ENCODE measurements at places on chromosomes 13 and 19.

GRCh38 chr13:57030671-57031070 is 110.0 kb upstream of the PRR20A start:
- DNase-seq: no peak

GRCh38 chr13:37094099-37094498 is 11.4 kb downstream of the CSNK1A1L start:
- DNase-seq: no peak

DNA sequence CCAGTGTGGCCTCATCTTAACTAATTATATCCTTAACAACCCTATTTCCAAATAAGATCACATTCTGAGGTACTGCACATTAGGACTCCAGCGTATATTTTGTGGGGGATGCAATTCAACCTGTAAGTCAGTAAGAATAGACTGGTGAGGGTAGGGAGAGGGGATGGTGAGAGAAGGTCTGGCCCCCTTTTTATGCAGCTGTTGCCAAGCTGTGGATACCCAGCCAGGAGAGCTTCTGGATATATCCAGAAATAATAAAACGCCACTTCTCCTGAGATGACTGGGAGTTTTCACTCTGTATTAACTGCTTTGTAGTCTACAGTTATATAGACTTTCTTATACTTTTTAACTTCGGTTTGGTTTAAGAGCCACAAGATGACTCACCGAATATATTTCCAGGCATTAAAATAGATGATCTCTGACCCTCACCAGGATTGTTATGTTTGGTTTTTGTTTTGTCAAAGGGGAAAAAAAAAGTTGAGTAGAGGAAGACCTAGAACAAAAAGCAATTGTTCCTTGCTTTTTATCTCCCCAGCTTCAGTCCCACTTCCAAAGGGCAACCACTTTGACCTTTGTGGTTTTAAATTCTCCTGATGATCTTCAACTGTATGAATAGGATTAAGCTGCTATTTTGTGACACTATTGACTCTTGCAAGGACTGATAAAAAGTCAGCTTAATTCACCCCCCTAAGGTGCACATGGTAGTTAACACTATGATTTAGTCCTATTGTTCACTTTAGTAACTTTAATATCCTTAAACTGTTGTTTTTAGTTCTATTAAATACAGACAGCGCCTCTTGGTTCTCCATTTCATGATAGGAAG is 3.1 kb upstream of the NEK3 start:
- DNase-seq: no peak

- no peak for DNase-seq
These were observed 562.1 kb upstream of the PCDH9 start for GRCh38 chr13:67792151-67792676.

DNA sequence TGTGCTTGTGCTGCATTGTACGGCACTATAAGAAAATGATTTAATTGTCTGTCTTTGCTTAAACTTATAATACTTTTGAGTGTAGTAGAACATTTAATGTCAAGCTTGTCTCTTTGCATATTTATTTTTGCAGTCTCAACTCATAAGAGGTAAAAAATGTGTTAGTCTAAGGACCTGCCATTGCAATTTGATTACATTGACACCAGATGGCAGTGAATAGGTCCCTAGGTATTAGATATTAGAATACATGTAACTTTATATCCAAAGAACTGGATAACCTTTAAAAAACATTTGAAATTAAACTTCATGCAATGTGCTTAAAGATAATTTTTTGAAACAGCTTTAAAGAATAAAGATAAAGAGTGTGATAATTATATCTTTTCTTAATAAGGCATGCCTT is 1421.3 kb downstream of the OLFM4 start:
- no peak for DNase-seq

DNA sequence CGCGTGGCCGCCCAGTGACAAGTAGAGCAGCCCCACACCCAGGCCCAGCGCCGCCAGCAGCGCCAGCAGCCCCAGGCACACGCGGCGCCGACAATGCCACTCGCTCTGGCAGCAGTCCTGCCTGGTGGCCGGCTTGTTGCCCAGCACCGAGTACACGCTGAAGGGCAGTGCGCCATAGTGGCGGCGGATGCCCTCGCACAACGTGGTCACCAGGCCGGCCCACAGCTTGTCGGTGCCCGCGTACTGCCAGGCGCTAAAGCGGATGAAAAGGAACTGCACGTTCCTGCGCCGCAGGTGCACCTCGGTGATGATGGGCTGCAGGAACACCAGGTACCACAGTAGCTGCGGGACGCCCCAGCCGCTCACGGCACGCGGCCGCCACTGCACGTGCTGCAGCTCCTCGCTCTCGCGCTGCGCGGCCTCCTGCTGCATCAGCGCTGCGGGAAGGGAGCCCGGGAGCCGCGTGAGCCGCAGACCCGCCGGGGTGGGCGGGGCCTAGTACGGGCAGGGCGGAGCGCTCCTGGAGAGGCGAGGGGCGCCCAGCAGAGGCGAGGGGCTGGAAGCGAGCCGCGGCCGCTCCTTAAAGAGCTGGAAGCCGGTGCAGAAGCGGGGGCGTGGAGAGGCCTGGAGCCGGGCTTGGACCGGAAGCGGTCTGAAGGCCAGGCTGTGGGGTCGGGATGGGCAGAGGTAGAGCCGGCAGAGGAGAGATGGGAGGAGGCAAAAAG is 7.3 kb downstream of the NKPD1 start:
- DNase-seq: no peak

- DNase-seq: no peak
These were observed 8.8 kb upstream of the RLN3 start for GRCh38 chr19:14019100-14019499.

DNA sequence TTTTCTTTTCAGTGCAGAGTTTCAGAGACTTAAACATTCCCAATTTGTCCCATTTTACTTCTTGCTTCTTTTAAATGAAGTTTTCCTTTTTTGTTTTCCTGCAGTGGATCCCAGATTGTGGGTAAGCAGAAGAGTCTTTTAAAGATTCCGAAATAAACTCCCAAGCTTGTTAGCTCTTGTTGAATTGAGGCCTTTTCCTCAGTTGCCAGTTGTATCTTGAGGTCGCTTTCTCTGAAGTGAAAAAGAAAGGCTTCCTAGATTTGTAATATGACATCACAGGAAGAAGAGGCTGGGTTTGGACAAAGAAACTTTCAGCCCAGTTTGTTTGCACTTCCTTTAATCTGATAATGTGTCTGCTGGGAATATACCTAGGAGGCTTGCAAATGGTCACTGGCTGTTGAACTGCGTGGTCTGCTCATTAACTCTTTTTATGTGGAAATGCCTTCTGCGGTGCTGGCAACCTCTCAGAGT is at the start of gene LPAR6:
Gene LPAR6, minus strand, starts transcription at position 233 of the 471 bp plus-strand sequence. CDS start 690 bp downstream, outside the sequence.
- DNase-seq: peak; percentile 52

DNA sequence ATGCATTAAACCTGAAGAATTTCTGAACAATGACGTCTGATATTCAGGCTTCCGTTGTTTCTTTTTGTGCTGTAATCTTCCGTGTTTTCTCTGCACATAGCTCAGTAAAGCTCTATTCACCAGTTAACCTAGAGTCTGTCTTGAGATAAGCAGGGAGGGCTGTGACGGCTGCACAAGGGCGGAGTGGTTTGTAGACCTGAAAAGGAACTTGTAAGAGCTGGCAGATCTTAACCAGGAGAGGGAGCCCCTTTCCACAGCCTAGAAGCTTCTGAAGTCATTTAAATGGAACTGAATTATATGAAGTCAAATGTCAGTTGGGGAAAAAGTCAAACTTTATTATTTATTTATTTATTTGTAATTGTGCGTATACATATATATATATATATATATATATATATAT is 27.5 kb downstream of the DPRX start:
- DNase-seq: no peak

DNA sequence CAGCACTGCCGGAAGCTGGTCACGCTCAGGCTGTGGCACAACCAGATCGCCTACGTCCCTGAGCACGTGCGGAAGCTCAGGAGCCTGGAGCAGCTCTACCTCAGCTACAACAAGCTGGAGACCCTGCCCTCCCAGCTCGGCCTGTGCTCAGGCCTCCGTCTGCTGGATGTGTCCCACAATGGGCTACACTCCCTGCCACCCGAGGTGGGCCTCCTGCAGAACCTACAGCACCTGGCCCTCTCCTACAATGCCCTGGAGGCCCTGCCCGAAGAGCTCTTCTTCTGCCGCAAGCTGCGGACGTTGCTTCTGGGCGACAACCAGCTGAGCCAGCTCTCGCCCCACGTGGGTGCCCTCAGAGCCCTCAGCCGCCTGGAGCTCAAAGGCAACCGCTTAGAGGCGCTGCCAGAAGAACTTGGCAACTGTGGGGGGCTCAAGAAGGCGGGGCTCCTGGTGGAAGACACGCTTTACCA is 3.2 kb upstream of the MAP2K7 start:
- no peak for DNase-seq

DNA sequence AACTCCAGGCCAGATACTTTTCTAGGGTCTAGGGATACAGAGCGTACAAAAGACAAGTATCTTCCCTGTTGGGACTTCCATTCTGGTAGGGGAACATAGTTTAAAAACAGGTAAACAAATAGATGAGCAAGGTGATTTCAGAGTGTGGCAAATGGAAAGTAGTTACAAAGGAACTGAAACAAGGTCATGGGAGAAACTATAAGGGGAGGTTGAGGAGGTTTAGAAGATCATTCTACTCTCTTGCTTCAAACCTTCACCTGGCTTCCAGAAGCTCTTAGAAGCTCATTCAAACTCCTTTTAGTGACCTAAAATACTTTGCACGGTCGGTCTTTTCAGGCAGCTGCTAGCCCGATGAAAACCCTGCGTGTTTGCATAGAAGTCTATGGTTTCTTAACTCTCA is 9.1 kb downstream of the FFAR2 start:
- no peak for DNase-seq

- no peak for DNase-seq
These were observed 419.9 kb downstream of the IRS2 start for GRCh38 chr13:109366525-109366924.

DNA sequence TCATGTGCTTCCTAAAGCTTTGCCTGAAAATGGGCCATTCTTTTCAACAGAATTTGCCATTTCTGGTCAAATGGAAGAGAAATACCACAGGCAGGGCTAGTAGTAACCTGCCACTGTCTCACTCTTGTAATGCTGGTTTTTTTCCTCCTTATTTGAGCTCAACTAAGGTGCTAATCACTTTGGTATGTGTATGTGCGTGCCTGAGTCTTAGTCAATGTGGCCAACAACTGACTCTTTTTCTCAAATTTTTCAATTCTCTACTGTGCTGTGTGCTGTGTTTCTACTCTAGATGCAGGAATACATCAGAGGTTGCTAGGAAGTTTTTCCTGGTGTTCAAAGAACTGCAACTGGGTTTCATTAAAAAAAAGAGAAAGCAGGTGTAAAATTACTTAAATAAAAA is 870.2 kb downstream of the EFNB2 start:
- no peak for DNase-seq

DNA sequence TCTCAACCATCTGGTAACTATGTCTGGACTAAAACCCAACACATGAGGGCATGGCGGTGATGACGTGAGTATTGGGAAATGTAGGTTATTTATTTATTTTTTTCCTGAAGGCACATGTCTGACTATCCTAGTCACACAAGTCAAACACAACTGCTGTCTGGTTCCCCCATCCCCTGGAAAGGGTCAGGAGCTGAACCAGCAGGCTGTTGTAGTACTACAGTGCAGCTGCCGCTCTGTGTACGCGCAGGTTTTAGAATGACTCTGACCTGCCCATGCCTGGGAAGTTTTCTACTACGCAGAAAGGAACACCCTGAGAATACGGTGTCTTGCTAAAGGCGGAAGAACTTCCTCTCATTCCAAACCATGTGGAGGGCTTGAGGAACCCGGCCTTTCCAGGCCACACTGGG is 1.2 kb downstream of the SLC7A1 start:
- DNase-seq: peak; percentile 45

DNA sequence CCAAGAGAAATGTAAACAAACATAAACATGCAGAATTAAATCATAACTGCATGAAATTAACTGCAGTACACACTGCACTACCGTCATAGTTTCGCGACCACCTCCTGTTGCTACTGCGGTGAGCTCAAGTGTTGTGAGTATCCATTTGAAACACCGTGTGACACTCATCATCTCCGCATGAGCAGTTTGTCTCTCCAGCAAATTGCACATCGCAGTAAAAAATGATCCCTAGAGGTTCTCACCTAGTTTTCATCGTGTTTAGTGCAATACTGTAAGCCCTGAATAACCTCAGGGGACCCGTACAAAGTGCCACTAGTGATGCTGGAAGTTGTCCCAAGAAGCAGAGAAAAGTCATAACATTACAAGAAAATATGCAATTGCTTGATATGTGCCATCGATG is 147.7 kb downstream of the DPF1 start:
- DNase-seq: no peak

- no peak for DNase-seq
These were observed 229.8 kb downstream of the KLF5 start for GRCh38 chr13:73288596-73288995.

DNA sequence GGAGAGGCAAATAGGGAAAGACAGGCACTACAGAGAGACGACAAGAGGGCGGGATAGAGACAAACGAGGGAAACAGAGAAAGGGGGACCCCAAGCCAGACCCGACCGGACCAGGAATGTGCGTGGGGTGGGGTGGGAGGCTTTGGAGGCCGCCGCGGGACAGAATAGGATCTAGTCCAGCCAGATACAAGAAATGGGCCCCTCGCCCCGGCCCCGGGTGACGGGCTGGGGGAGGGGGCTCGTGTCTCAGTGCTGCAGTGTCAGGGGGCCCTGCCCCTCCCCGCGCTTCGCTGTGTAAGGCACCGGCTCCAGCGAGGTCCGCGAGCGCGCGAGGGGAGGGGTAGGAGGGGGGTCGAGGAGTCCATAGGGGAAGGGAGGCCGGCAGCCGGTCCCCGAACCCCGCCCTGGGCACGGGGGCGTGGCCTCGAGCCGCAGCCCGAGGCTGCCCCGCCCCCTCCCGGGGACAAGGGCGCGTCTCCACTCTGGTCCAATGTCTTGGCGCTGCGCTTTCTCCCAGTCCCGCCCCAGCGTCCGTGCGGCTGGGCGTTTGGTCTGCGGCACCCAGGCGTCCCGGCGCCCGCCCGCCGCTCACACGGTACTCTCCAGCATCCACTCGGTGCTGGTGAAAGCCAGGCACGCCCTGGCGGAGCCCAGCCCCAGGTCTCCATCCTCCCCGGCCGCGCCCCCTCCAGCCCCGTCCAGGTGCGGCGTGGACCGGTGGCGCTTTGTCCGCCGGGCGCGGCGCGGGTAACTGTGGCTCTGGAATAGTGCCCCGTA is 11.0 kb downstream of the IFNL1 start:
- no peak for DNase-seq

DNA sequence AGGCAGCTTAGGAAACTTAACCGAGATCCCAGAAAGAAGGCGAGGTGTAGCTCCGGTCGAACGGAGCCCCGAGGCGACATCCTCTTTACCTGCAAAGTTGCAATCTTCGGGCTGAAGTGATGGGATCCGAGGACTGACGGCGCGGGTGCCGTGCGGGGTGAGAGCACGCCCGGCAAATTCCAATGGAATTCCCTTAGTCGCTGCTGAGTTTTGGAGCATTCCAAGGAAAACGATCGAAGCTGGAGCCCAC is 141 bp downstream of the TRPC4 start:
- DNase-seq: no peak

- DNase-seq: no peak
These were observed 7.7 kb downstream of the PNMA8B start for GRCh38 chr19:46487802-46488445.

GRCh38 chr13:109251956-109252355 is 534.4 kb downstream of the IRS2 start:
- no peak for DNase-seq

- no peak for DNase-seq
These were observed 12.7 kb downstream of the LYL1 start for GRCh38 chr19:13089857-13090507.

GRCh38 chr13:82802528-82802927 is 1079.7 kb downstream of the SLITRK1 start:
- DNase-seq: no peak
